Nasal cavity respiratory epithelium epithelial cell of viscerocranial mucosa (primary cell): ENCODE measurements at places on chromosomes 12 and 14. TPM values are rescaled to one million over a fixed set of nuclear protein-coding genes. Genes with fewer than 3 reads are reported as not detected.

The E2F7 gene
- 9.4 and 12.3 TPM in 2 replicates for total RNA-seq

The POLE2 gene
- 1.4 and 2.4 TPM in 2 replicates for total RNA-seq

The FAM90A1 gene
- 0.28 TPM in 1 of 2 replicates, not detected in the other for total RNA-seq

The TMEM263 gene
- total RNA-seq = 37.9 and 38.8 TPM in 2 replicates

The KLRD1 gene
- under 0.01 and 0.50 TPM in 2 replicates for total RNA-seq

The NTS gene
- not detected in 2 replicates for total RNA-seq

The SIX1 gene
- total RNA-seq = 6.2 and 11.2 TPM in 2 replicates

The C14orf132 gene
- total RNA-seq = 1.4 TPM in 1 of 2 replicates, not detected in the other

The STON2 gene
- 96.0 and 456 TPM in 2 replicates for total RNA-seq

The DENND5B gene
- total RNA-seq = 3.1 and 5.5 TPM in 2 replicates

The KCNJ8 gene
- not detected in 2 replicates for total RNA-seq

The KRT78 gene
- 0.36 and 6.2 TPM in 2 replicates for total RNA-seq

The TOX4 gene
- 18.1 and 40.8 TPM in 2 replicates for total RNA-seq

The PPM1A gene
- total RNA-seq = 40.3 and 70.9 TPM in 2 replicates

The P2RX7 gene
- under 0.01 and 2.1 TPM in 2 replicates for total RNA-seq

The EML5 gene
- 0.78 and 1.4 TPM in 2 replicates for total RNA-seq

The NID2 gene
- under 0.01 and 0.07 TPM in 2 replicates for total RNA-seq

The RNASE3 gene
- total RNA-seq = not detected in 2 replicates

The KRT7 gene
- 655 and 771 TPM in 2 replicates for total RNA-seq

The DPY19L2 gene
- total RNA-seq = 0.68 and 1.6 TPM in 2 replicates
